ENCODE measurements at places on chromosomes 1 and 21.

DNA sequence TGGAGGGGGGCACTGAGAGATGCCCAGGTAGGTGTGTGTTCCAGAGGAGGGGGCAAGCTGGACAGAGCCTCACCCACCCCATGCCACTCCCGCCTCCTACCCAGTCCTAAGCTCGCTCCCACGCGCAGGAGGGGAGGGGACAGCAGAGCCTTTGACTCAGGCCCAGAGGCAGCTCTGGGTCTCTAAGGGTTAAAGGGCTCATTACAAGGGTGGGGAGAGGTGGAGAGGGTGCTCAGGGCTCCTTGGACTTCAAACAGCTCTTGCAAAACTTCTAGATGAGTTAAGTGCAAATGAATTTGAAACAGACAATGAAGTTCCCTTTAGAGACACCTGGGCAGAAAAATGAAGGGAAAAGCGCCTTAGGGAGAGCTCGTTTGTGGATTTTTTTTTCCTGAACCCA lies 104.2 kb upstream of the CASZ1 start:
- peak; percentile 77 for DNase-seq

DNA sequence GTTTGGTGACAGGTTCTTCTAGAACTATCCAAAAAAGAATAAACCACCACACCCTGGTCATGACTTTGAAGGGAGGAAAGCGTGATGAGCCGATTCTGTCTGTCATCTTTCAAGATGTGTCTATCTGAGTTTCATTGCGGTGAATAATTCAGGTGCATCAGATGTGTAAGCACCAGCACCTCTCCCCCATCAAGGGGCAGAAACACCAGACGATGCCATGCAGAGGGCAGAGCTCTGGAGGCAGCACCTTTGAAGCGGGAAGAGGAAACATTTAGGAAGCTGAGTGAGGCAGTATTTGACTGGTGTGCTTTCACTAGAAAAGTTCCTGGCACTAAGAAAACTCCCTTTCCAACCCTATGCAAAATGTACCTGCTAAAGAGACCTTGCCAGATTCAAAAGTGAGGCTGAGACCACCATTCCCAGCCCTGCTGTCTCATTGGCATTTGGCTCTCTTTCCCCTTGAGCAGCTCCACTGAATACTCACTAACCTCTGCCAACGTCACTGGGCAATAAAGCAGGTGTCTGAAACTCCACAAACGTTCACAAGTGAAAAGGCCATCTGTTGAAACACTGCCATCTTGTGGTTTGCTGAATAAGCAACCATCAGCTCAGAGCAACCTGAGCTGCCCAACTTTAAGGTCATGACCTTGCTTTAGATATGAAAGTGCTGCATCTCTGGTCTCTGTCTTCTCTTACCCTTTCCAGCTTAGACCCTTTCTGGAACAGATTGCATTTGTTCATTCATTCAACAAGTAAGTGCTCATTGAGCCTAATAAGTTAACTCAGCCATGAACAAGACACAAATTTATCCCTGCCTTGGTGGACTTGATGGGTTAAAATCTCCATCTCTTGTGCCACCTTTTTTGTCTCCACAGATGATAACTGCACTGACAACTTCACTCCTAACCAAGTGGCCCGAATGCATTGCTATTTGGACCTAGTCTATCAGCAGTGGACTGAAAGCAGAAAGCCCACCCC lies 228.6 kb downstream of the PAPPA2 start:
- DNase-seq, result peak; percentile 54

GRCh38 chr21:35014302-35015041 lies 34.6 kb downstream of the RUNX1 start:
- DNase-seq, result peak; percentile 81

DNA sequence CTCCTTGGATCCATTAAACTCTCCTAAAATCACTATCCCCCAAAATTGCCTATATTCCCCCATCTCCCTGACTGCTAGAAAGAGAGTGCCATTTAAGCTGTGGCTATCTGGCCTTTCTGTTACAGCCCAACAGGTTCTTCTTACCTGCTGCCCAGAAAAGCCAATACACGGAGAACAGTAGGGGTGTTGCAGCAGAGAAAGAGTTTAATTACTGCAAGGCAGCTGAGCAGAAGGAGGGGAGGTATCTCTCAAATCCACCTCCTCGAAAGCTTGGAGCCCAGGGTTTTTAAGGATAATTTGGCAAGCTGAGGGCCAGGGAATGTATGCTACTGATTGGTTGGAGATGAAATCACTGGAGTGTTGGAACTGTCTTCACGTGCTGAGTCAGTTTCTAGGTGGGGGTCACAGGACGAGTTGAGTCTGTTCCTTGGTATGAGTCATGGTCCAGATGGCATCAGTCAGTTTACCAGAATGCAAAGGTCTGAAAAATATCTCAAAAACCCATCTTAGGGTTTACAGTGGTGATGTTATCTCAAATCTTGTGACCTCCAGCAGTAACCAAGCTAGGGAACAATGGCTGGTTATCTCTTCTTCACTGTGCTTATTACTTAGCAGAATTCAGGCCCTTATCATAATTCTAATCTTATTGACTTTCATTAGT lies 89.8 kb downstream of the SMYD3 start:
- DNase-seq, result peak; percentile 32

GRCh38 chr1:70627910-70628309 lies 216.8 kb downstream of the CTH start:
- peak; percentile 42 for DNase-seq

- DNase-seq, result peak; percentile 88
These were observed 29.3 kb downstream of the ERG start for GRCh38 chr21:38468989-38469388.

GRCh38 chr1:9233241-9233941 lies 1.2 kb upstream of the H6PD start:
- DNase-seq, result peak; percentile 10

- DNase-seq, result peak; percentile 72
These were observed 3.0 kb downstream of the ZC3H12A start for GRCh38 chr1:37477198-37477931.

GRCh38 chr1:164265232-164265631 lies 293.8 kb upstream of the PBX1 start:
- DNase-seq, result no peak
